ENCODE measurements at places on chromosomes 7 and 10.

GRCh38 chr10:97543025-97543546, 29.5 kb upstream of the ANKRD2 start:
- DNase-seq, result peak; percentile 87

GRCh38 chr7:73530800-73531199, 8.7 kb upstream of the BAZ1B start:
- no peak for DNase-seq

DNA sequence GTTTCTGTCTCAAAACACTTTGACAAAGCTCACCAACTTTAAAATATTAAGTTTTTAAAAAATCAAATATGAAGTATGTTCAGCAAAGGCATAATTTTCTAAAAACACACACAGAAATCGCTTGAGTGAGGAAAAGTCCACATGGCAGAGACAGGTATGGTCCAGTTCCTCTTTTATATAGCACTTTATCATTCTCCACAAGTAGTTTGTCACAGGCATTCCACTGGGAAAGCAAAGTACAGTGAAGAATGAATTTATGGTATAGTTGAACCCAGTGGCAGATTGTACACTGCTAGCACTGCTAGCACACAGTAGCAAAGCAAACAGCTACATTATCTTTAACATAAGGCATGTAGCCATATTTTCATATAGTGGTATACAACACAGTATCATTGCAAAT, 102.3 kb downstream of the HECTD2 start:
- no peak for DNase-seq

- no peak for DNase-seq
Observed at GRCh38 chr7:32206987-32207386, 136.8 kb upstream of the PDE1C start.

DNA sequence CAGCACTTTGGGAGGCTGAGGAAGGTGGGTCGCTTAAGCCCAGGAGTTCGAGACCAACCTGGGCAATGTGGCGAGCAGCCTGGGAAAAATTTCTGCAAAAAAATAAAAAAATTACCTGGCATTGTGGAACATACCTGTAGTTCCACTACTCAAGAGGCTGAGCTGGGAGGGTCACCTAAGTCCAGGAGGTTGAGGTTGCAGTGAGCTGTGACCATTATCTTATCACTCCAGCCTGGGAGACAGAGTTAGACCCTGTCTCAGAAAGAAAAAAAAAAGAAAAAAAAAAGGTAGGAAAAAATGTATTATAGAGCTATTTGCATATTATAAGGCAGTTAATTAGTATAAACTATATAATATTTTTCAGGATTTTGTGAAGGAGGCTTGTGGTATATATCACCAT, 11.0 kb upstream of the TSPAN13 start:
- no peak for DNase-seq

GRCh38 chr10:71746344-71747037, 26.8 kb downstream of the VSIR start:
- no peak for DNase-seq

DNA sequence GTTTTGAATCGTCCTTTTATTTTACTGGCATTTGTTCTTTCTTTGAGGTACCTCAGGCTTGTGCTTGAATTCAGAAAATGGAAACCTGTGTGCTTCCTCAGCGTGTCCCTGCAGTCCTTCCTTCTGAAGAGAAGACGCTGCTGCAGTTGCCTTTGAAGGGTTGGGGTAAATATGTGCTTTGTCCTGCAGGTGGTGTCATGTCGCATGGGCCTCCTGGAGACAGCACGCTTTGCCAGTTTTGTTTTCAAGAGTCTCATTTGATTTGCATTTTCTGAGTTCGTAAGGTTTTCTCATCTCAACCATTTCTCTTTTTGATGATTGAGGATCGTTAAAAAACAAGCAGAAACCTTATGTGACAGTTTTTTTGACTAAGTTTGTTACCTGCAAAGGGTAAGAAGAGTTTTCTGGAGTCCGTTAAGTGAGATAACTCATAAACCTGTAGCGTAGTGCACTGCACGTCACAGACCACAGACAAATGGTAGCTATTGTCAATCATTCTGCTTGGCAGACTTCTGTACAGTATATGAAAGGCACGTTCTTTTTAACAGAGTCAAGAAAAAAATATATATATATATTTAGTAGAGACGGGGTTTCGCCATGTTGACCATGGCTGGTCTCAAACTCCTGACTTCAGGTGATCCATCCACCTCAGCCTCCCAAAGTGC, 57.0 kb downstream of the CDC123 start:
- DNase-seq, result no peak

DNA sequence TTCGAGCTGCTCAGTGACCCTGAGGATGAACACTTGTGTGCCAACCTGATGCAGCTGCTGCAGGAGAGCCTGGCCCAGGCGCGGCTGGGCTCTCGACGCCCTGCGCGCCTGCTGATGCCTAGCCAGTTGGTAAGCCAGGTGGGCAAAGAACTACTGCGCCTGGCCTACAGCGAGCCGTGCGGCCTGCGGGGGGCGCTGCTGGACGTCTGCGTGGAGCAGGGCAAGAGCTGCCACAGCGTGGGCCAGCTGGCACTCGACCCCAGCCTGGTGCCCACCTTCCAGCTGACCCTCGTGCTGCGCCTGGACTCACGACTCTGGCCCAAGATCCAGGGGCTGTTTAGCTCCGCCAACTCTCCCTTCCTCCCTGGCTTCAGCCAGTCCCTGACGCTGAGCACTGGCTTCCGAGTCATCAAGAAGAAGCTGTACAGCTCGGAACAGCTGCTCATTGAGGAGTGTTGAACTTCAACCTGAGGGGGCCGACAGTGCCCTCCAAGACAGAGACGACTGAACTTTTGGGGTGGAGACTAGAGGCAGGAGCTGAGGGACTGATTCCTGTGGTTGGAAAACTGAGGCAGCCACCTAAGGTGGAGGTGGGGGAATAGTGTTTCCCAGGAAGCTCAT, 1.1 kb downstream of the DDIT4 start:
- DNase-seq, result peak; percentile 39

DNA sequence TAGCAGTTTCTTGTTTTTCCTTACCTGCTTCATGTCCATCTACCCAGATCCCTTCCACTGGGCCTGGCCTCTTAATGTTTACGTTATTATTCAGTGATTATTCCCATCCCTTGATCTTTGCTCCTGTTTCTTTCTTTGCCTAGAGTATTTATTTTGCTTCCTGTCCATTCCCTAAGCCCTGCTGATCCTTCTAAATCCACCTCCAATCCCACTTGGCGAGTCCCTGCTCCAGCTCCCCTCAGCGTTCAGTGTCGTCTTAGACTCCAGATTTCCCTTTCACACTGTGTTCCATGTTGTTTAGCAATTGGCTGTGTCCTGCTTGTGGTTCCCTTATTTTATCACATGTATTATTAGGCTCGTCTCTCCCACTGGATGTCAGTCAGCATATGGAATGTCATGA, 7.3 kb downstream of the PPP2R2D start:
- no peak for DNase-seq

DNA sequence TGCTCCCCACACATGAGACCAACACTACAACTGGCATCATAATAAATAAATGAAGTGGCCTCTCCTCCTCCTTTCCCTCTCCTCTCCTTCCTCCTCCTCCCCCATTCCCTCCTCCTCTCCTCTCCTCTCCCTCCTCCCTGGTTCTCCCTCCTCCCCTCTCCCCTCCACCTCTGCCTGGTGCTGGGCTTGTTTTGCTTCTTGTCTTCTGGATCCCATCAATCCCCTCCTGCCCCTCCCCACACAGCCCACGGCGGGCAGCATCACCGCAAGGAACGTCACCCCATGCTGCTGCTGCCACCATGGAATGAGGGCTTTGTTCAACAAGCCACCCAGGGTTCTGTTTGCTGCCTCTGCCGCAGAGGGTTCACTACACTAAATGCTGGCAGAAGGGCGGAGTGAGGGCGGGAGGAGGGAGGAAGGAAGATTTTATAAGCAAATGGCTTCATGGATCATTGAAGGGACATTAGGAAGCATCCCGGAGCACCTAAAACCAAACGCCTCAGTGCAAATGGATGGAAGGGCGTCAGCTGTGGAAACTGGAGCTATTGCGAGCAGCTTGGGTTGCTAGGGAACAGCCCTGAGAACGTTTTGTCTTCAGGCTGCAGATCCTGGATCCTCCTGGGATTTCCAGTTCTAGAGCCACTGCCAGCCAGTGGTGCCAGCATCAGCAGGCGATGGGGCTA, 379.7 kb upstream of the ZMIZ1 start:
- DNase-seq, result peak; percentile 75

- no peak for DNase-seq
Observed at GRCh38 chr10:70306886-70307520, 23.2 kb upstream of the NPFFR1 start.

- DNase-seq, result no peak
Observed at GRCh38 chr10:73398024-73398423, 15.8 kb downstream of the ANXA7 start.

- peak; percentile 79 for DNase-seq
Observed at GRCh38 chr7:83162402-83163256, at the start of gene PCLO. TSS of gene PCLO (minus strand) at chr7:83162884. CDS start at chr7:83162592, 292 bp downstream.

DNA sequence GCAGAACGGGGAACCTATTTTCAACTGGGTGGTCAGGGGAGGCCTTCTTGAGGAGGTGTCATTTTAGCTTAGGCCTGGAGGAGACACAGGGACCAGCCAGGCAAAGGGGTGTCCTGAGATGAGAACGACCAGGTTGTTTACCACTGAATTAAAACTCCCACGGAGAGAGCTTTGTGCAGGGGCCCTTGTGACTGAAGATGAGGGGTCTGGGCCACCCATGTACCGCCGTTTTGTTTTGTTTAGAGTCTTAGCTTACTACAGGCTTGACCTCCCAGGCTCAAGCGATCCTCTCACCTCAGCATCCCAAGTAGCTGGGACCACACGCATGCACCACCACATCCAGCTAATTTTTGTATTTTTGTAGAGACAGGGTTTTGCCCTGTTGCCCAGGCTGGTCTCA, 80.4 kb downstream of the FAM171A1 start:
- no peak for DNase-seq

DNA sequence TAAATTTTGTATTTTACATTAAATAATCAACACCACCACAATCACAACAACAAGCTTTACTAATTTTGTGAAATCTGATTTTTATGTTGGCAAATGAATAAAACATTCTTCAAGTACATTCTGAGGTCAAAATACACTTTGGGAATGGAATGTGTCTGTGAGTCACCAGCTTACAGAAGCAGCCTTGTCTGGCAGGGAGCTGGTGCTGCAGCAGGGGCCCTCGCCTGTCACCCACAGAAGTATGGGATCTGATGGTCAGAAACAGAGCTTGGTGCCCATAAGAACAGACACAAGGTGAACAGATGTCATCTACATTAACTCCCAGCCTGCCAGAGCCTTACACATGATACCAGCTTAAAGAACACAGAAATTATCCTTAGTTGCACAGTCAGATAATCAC, 496.9 kb downstream of the CCSER2 start:
- no peak for DNase-seq

DNA sequence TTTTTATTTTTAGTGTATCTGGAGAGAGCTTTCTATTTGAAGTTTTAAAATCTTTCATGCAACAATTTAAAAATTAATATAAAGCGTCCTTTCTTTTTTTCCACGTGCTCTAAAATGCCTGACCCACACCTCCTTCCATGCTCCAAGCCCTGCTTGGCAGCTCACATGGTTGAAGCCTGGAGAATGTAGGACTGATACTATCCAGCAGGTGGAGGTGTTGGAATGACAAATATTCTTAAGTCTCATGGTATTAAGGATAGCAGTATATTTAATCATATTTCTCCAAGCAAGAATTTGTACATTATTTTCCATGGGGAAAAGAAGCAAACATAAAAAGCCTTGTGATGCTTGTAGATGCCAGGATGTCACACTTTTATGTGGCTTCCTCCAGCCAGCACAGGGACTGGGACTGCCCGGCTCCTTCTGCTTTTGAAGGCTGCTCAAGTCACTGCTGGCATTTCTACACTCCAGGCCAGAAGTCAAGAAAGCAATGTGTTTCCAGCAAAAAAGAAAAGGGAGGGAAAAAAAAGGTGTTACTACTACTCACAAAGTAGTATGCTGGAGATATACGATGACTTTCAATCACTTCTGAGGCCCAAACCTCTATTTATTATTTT, 49.7 kb downstream of the BZW2 start:
- no peak for DNase-seq

- no peak for DNase-seq
Observed at GRCh38 chr10:128990986-128991385, 476.1 kb upstream of the MGMT start.

DNA sequence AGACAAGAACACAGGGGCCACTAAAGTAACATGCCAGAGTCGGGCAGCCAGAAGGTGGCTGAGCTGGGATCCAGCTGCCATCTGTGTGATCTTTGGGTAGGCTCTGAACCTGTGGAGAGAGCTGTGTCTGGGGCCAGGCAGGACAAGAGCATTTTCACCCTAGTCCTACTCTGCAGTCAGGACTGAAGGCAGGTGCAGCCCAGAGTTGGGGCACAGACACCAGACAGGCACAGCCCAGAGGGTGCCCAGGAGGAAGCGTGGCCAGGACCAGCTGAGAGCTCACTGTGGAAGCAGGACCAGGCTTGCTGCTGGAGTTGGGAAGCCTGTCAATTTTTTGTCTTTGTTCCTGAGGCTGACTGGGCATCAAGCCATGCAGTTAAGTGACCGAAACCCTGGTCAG, 113.6 kb downstream of the ADCY1 start:
- DNase-seq, result no peak

- DNase-seq, result no peak
Observed at GRCh38 chr7:157017149-157017548, 6.7 kb upstream of the MNX1 start.

- no peak for DNase-seq
Observed at GRCh38 chr7:152344253-152344652, 91.5 kb downstream of the KMT2C start.

DNA sequence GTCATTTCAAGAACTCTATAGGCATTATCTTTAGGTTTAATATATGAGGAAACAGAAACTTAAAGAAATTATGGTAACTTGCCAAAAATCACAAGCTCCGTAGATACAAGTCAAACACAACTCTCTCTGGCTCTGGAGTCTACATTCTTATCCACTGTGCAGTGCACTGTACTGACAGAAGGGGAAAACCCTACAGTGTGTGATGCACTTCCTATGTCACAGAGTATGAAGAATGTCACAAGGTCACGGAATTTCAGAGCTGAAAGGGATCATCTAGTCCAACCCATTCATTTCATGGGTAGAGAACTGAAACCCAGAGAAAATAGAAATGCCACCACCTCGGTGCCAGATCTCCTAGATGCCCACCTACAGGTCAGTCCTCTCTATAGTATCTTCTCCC, 86.1 kb downstream of the LRRTM3 start:
- no peak for DNase-seq

GRCh38 chr10:23110722-23111516, 15.5 kb downstream of the MSRB2 start:
- DNase-seq, result no peak

Data from caudate nucleus (tissue), 63 donors.